ENCODE measurements at places on chromosomes 4 and X.
A peak's percentile ranks its signal among the peaks of the same experiment; 100 is the strongest.

DNA sequence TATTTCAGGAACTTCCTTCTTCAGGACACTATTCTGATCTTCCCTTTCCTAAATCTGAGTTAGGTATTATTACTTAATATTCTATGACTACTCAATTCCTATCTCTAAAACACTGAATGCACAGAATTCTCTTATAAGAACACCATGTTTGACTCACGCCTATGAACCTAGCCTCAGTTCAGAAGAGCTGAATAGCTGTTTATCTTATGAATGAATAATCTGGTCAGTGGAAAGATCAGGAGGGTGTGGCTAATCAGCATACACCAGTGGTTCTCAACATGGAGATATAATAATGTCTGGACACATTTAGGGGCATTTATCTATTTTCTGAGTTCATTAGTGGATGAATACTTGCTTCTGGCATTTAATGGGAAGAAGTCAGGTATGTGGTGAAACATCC lies 24.2 kb downstream of the EPHA5 start:
- DNase-seq, result no peak

- no peak for DNase-seq
Measured at GRCh38 chr4:46329118-46329976, 60.6 kb downstream of the GABRA2 start.

- DNase-seq, result no peak
Measured at GRCh38 chr4:164108971-164109370, 614.5 kb downstream of the TMA16 start.

DNA sequence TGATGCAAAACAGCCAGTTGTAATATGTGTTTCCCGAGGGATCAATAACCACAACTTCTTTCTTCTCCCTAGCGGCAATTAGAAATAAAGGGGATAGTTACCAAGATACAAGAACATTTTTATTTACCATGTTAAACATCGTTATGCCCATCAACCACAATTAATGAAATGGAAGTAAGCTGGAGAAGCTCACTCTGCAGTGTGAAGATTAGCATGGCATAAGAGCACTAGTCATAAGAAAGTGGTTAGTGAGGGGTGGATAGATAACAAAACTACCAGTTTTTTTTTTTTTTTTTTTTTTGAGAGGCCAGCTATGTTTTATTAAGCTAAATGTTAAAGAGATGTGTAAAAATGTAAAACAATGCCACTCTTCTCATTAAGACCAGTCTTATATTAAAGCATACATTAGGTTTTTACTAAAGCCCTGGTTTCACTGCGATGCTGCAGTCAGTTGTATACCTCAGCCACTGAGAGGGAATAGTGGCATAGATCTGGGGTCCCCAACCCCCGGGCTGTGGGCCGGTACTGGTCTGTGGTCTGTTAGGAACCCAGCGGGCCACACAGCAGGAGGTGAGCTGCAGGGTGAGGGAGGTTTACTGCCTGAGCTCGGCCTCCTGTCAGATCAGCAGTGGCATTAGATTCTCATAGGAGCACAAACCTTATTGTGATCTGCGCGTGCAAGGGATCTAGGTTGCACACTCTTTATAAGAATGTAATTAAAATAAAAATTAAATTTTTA lies 27.9 kb upstream of the NFXL1 start:
- DNase-seq, result no peak

DNA sequence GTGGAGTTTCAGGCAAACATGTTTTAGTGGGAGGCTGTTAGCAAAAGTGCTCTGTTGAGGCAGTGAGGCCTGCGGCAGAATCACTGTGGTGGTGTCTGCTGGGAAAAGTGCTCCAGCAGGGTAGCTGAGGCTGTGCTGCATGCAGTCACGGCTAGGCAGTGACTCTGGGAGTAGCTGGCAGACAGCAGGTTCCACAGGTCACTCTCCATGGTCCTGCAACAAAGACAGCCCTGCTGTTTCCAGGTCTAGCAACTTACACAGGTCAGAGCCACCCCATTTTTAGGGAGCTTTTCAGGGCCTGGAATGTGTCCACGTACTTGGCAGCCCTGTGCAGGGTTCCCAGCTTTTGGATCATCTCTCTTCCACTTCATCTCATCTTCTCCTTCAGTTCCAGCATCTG lies 184.3 kb downstream of the NAA11 start:
- DNase-seq, result no peak

DNA sequence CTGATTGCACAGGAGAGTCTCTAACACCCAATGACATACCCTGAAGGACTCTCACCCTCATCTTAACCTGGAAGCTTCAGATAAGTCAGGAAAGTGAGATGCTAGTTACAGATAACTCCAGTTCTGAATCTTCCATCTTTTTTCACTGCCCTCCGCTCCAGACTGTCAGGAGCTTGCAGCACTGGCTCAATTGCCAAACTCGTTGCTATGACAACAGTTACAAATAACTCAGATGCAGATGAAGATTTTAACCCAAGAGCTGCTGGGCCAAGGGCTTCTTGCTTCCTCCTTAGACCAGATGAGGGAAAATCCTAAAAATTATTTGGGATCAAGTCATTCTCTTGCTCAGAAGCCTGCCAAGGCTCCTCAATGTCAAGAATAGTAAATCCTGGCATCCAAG lies 109.1 kb upstream of the HUWE1 start:
- no peak for DNase-seq

- DNase-seq, result peak; percentile 46
Measured at GRCh38 chrX:57121162-57121755, at the start of gene SPIN2B. Gene SPIN2B (minus strand): TSS chrX:57121548.

- DNase-seq, result no peak
Measured at GRCh38 chrX:128634754-128635153, 582.6 kb upstream of the ACTRT1 start.

- DNase-seq, result no peak
Measured at GRCh38 chrX:116413273-116413672, 23.1 kb upstream of the SLC6A14 start.

GRCh38 chrX:50691820-50692219 lies 122.2 kb downstream of the SHROOM4 start:
- no peak for DNase-seq

DNA sequence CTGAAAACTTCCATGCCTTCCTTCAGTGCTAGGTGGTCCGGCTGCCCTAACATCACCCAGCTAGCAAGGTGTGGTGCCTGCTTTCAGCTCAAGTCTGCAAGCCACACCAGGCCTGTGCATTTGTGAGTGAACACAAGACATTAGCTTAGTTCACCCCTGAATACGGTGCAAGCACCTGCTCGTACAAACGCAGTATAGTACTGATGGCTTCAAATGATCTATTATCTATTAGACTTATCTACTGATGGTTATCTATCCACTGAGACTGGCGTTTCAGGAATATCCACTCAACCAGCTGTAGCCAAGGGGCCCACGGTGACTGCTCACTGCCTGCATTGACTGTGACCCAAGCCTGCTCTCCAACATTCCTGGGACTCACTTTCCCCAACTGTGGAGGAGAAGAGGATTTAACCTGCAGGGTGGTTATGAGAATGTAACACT lies 155.9 kb downstream of the SHOX start:
- no peak for DNase-seq

- no peak for DNase-seq
Measured at GRCh38 chrX:128805236-128805635, 718.1 kb downstream of the SMARCA1 start.

DNA sequence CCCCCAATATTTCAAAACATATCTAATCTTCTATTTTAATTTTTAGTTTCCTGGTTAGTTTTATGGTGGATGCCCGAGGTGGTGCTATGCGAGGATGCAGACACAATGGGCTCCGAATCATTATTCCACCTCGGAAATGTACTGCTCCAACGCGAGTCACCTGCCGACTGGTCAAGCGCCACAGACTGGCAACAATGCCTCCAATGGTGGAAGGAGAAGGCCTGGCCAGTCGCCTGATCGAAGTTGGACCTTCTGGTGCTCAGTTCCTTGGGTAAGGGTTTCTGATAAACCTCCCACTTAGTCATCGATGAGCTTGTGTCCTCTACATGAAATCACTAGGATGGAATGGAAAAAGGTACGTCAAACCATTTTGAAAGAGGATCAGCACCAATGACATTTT lies 280.7 kb downstream of the ANK2 start:
- DNase-seq, result no peak

DNA sequence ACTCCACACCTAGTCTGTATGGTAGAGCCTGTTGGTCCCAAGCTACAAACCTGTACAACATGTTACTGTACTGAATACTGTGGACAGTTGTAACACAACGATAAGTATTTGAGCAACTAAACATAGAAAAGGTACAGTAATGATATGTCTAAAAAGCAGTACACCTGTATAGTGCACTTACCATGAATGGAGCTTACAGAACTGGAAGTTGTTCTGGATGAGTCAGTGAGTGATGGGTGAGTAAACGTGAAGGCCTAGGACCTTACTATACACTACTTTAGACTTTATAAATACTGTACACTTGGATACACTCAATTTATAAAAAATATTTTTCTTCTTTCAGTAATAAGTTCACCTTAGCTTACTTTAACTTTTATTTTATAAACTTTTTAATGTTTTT lies 104.0 kb downstream of the TMA16 start:
- no peak for DNase-seq

- no peak for DNase-seq
Measured at GRCh38 chr4:154030746-154031145, 241.9 kb upstream of the SFRP2 start.

DNA sequence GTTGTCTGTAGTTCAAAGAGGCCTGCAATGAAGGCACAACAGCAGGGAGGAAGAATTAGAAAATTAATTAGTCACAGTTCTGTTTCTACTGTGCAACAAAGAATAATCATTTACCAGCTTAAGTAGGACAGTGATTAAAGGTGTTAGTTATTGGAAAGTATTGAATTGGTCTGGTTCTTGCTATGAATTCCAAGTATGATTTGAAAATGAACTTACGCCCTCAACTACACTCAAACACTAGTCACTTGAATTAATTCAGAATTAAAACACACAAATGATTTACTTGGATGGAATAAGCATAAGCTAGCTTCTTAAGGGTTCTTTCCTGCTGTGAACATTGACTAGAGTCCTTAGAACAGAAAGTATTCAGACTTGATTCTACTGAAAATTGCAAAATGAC lies 69.9 kb upstream of the EXOC1L start:
- DNase-seq, result no peak

- no peak for DNase-seq
Measured at GRCh38 chrX:1535241-1536041, 1.5 kb downstream of the P2RY8 start.

- DNase-seq, result no peak
Measured at GRCh38 chr4:139560406-139561104, 4.5 kb upstream of the SETD7 start.

Data from activated CD4-positive, CD25-positive, alpha-beta regulatory T cell treated with anti-CD3 and anti-CD28 coated beads, Interleukin-2, amount 50 U/mL, for 16 hours (primary cell).